ENCODE measurements at places on chromosomes 11 and 22. TPM values are rescaled to one million over a fixed set of nuclear protein-coding genes. Genes with fewer than 3 reads are reported as not detected.
A peak's percentile ranks its signal among the peaks of the same experiment; 100 is the strongest.

CSNK2A3 gene
- 1.1 TPM for total RNA-seq

GRCh38 chr11:94193288-94193687 lies 64.6 kb downstream of the PANX1 start:
- DNase-seq: no peak

DNA sequence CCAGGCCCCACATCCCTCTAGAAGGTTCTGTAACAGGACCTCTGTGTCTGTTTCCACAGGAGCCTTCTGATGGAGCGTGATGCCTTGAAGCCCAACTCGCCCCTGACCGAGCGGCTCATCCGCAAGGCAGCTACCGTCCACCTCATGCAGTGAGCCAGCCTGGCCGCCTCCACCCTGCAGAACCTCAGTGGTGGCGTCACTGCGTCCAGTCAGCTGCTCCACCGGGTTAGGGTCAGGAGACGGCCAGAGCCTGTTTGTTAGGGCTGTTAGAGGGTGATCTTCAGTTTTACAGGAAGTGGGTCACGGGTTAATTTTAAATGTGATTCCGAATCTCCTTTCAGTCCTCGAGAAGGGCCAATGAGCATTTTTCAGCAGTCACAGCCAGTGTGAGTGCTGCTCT lies 3.9 kb upstream of the GTSE1 start:
- no peak for DNase-seq

ARHGAP42 gene
- not detected for total RNA-seq

GAL3ST3 gene
- not detected for total RNA-seq

FXYD6 gene
- total RNA-seq: not detected

DNA sequence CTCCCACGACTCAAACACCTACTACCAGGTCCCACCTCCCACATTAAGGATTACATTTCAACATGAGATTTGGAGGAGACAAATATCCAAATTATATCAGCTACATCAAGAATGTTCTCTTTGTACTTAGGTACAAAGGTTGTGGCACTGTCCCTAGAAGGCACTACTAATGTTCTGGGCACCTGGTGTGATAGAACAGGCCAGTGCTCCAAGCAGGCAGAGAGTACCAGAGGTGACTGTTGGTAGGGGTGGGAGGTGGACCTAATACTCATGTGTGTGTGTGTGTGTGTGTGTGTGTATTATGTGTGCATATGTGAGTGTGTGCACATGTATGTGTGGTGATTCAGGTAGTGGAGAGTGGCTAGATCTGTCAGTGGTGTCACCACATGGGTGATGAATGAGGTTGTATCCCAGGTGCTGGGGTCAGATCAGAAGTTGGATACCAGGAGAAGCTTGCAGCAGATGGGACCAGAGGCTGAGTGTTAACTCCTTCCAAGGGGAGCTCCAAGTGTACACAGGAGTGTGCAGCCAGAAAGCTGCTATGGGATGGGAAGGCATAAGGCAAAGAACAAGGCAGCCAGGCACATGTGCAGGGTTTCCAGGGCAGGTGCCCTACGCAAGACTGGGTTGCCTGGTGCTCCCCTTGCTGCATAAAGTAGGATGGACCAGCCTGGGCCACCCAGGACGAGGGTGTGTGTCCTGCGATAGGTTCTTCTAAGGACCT lies 17.7 kb upstream of the NNMT start:
- DNase-seq: no peak

LDHAL6A gene
- total RNA-seq: not detected

- no peak for DNase-seq
These were observed 138.8 kb downstream of the LRRC4C start for GRCh38 chr11:41320653-41321052.

GRCh38 chr22:28907311-28908008 lies 24.1 kb downstream of the ZNRF3 start:
- DNase-seq: peak; percentile 64
